Aorta (tissue), 5 donors: ENCODE measurements at places on chromosomes 1 and 21. TPM values are rescaled to one million over a fixed set of nuclear protein-coding genes. Genes with fewer than 3 reads are reported as not detected.

DNA sequence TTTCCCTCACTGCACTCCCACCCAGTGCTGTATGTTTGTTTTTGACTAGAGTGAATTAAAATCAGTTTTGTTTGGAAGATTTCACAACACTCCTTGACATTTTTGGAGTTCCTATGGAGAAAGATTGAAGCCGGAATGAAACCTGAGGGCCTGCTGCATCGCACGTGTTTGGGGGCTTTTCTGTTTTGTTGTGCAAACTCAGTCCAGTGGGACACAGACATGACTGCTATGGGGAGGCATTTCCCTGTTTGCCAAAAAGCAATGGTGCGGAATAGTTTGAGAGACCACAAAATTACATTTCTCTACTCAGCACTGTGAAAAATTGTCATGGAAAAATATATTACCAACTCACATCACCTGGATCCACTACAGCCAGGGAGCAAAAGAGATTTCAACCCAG is 43.8 kb upstream of the KCNE2 start:
- H3K4me1 ChIP-seq: peaks cover 4% of the 10 kb centered on the region
- no peak overlapping the region for H3K27ac ChIP-seq
- H3K36me3 ChIP-seq: no peaks in the 10 kb centered on the region
- H3K4me3 ChIP-seq: no peak overlapping the region
- no peak for DNase-seq
- H3K27me3 ChIP-seq: no peaks in the 10 kb centered on the region

- no peak for DNase-seq
- H3K27ac ChIP-seq: no peak overlapping the region
- no peaks in the 10 kb centered on the region for H3K4me1 ChIP-seq
- H3K4me3 ChIP-seq: no peak overlapping the region
Observed at GRCh38 chr1:181936768-181937581, 124.5 kb downstream of the ZNF648 start.

GRCh38 chr1:39574646-39575045 is 1.9 kb downstream of the PABPC4 start:
- no peaks in the 10 kb centered on the region for H3K27me3 ChIP-seq
- H3K27ac ChIP-seq: no peak overlapping the region
- H3K4me1 ChIP-seq: no peaks in the 10 kb centered on the region
- no peak for DNase-seq
- H3K36me3 ChIP-seq: peaks cover 4% of the 10 kb centered on the region
- peak overlapping the region; percentile 99 for H3K4me3 ChIP-seq

DNA sequence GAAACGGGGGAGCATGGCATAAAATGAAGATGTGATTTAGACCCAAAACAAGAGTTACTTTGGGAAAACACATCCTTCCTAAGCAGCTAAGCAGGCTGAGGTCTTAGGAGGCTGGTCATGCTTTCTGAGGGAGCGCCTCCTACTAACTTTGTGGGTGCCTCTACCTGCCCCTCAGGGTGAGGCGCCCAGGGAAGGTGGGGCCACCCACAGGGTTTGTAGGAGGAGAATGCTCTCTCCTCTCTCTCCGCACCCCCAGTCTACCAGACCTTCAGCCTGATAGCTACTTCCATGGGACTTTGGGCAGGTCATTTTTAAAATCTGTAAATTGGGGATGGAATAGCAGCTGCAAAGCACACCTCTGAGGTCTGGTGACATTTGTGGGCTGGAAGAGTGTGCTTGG is 23.8 kb downstream of the SLC27A3 start:
- H3K27ac ChIP-seq: no peak overlapping the region
- no peak for DNase-seq
- no peaks in the 10 kb centered on the region for H3K27me3 ChIP-seq
- no peaks in the 10 kb centered on the region for H3K36me3 ChIP-seq
- H3K4me1 ChIP-seq: no peaks in the 10 kb centered on the region

The PLD5 gene
- total RNA-seq: 18.1 TPM

DNA sequence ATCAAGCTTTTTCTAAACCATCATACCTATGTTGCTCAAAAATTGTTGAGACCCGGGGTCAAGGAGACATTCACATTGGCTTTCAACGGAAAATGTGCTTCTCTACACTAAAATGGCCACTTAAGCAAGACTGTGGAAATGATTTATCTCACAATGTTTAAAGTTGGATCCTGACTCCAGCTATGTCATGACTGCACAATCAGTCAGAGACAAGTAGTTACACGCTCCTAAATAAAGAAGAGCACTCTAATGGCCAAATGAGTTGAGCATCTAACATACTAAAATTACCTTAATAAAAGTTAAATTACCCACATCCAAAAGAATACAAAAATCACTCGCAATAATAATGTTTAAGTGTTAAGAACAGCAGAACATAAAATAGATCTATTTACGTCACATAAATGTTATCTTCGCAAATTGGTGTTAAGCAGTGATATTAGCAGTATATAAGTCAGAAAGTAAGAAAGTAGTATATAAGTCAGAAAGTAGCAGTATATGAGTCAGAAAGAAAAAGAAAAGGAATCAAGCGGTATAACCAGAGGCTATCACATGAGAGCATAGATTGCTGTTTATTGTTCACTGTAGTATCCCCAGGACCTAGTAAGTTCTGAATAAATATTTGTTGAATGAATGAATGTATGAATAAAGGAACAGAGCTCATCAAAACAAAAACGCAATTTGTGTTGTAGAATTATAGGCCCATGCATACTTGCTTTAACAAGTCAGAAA is 28.4 kb downstream of the ZNF281 start:
- no peak for DNase-seq
- H3K4me1 ChIP-seq: no peaks in the 10 kb centered on the region
- H3K27ac ChIP-seq: no peak overlapping the region

GRCh38 chr1:12541274-12542137 is 76.5 kb downstream of the DHRS3 start:
- DNase-seq: peak; percentile 79
- no peak overlapping the region for H3K4me3 ChIP-seq
- no peaks in the 10 kb centered on the region for H3K4me1 ChIP-seq
- no peaks in the 10 kb centered on the region for H3K36me3 ChIP-seq

DNA sequence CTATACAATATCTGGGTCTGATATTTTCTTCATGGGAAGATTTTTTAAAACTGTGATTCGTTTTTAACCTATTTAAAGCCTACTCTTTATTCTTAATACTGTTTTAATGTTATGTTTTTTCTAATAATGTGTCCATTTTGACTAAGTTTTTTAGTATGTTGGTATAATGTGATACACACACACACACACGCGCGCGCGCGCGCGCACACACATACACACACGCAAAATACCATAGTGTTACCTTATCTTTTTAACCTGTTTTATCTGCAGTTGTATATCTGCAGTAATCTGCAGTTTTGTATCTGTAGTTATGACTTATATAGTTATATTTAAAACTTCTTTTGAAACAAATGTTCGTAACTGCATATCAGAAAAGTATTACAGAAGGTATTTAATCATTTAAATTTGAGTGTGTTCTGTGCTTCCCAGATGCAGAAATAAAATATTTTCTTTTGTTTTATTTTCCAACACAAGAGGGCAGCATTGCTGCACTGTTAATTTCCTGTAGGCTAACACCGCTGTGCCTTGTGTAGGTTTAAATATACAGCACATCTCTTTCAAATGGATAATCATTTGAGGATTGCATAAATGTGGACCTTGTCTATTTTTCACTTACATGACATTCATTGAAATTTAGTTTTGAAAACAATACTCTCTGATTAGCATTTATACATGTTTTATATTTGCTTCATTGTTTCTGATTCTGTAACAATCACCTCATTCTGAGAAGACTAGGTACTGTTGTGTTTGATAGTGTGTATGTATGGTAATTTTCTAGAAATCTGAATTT is 166.1 kb downstream of the PDE4B start:
- H3K27ac ChIP-seq: no peak overlapping the region
- DNase-seq: no peak
- H3K36me3 ChIP-seq: no peaks in the 10 kb centered on the region
- H3K4me3 ChIP-seq: no peak overlapping the region
- H3K4me1 ChIP-seq: no peaks in the 10 kb centered on the region
- H3K27me3 ChIP-seq: no peaks in the 10 kb centered on the region

DNA sequence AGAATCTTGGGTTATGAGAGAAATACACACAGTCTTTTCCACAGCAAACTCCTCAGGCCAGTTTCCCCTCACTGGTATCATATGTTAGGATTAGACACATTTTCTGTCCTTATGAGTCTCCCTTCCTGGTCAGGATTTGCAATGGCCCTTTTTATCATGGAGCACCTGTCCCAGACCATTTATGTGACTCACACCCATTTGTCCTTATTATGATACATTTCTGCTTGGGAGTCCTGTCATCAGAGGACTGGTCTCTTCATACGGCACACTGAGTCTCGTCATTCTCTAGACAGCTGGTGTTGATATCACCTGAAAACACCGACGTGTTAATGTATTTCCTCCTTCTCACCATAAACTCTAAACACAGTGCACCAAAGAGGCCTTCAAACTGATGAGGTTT is 105.0 kb upstream of the SYT6 start:
- H3K27ac ChIP-seq: no peak overlapping the region
- no peaks in the 10 kb centered on the region for H3K4me1 ChIP-seq
- no peak for DNase-seq
- no peaks in the 10 kb centered on the region for H3K36me3 ChIP-seq

DNA sequence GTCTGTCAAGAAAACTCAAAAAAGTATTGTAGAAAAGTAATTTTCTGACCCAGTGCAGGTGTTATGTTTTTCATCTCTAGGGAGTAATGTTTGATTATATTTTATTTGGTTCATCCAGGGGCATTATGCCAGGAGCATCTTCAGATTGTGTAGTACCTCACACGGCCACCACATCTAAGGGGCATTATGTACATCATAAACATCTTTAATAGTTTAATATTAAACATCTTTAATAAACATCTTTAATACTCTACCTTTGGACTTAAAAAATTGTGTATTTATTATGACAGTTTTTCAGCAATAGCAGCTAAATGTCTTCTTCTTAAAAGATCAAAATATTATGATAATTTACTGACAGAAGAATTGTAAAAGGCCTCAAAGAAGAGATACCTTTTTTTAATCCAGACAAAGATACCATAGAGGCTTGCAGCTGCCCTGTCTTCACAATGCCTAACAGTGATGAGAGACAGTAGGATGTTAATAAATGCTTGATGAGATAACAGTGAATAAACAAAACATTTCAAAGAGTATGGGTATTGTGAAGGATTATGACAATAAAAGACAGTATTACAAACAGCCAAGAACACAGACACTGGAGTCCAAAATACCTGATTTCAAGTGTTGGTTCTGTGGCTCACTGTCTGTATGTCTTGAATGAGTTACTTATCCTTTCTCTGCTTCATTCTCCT is 240.9 kb upstream of the ADGRL2 start:
- H3K27me3 ChIP-seq: no peaks in the 10 kb centered on the region
- H3K27ac ChIP-seq: no peak overlapping the region
- no peaks in the 10 kb centered on the region for H3K4me1 ChIP-seq
- H3K4me3 ChIP-seq: no peak overlapping the region
- H3K36me3 ChIP-seq: no peaks in the 10 kb centered on the region
